ENCODE measurements at places on chromosomes 7 and 10.
A peak's percentile ranks its signal among the peaks of the same experiment; 100 is the strongest.

- no peak for DNase-seq
Observed at GRCh38 chr7:818031-818699, 14.1 kb upstream of the SUN1 start.

GRCh38 chr10:78953113-78953798 lies 115.5 kb upstream of the ZMIZ1 start:
- no peak for DNase-seq

GRCh38 chr7:2022737-2023250 lies 210.0 kb downstream of the MAD1L1 start:
- no peak for DNase-seq

DNA sequence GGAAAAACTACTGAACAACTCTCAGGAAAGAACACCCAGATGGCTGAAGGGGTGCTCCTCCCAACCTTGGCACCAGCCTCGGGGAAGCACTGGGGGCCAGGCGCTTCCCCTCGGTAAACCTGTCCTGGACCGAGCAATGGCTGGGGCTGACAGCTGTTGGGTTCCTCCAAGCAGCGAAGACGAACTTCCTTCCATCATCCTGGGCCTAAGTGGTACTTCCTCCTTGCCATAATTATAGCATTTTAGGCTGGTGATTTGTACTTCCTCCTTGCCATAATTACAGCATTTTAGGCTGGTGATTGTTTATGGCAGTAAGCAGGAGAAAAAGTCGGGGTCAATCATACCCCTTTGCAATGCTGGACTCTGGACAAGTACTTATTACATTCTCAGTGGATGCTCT lies 69.3 kb downstream of the MYOF start:
- DNase-seq = peak; percentile 35

DNA sequence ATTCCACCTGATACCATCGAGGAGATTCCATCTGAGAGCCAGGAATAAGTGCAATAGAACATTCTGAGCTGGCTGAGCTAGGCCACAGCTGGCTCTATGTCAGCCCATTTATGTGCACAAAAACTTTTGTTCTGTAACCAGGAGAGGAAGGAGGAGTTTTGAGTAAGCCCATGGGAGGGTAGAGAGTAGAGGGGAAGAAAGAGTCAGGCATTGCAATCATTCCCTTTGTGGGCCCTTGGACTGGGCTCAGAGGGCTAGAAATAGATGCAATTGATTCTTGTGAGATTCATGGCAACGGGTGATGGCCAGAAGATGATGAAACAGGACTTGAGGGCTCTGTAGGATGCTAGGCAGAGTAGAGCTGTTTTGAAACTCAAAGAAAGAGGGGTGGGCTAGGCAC lies 104.6 kb upstream of the KIF5B start:
- no peak for DNase-seq

DNA sequence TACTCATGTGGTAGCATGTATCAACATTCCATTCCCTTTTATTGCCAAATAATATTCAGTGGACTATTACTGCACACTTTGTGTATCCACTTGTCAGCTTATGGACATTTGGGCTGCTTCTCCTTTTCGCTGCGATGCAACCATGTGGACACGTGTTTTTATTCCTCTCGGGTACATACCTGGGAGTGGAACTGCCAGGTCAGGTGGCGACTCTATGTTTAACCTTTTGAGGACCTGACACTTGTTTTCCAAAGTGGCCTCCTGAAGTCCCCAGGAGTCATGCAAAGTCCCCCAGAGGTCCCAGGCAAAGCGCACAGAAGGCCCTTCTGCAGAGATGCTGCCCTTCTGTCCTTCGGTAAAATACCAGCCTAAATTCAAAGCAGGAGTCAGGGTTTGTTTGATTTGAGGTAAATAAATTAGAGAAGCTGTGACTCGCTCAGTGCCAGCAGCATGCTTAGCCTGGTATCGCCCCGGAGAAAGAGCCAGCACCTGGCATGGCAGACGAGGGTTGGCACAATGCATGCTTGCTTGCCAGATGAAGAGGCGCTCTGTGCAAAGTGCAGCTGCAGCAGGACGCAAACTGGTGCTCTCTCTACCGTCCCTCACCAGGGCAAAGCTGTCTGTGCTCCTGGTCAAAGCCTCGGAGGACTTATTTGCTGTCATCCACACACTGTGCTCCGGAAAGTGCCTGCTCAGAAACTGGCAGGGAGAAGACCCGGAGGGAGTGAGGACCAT lies 37.8 kb downstream of the HIPK2 start:
- peak; percentile 91 for DNase-seq

DNA sequence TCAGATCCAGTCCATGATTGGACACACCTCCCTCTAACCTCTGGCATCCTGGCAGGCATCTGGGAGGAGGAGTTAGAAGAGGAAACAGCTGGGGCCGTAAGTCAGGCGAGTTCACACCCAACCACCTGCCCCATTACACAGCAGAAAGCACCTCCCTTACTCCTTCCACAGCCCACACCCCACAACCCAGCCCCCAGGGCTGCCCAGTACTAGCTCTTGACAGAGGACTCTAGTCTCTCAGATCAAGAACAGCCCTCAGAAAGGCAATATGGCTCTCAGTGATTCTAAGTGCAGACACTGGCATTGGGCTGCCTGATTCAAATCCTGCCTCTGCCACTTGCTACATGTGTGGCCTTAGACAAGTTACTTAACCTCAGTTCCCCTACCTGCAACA lies 34.1 kb downstream of the KCNMA1 start:
- no peak for DNase-seq

- DNase-seq = no peak
Observed at GRCh38 chr10:51231754-51232153, 157.5 kb downstream of the PRKG1 start.

- DNase-seq = peak; percentile 20
Observed at GRCh38 chr7:16918288-16918895, 36.6 kb upstream of the AGR3 start.

DNA sequence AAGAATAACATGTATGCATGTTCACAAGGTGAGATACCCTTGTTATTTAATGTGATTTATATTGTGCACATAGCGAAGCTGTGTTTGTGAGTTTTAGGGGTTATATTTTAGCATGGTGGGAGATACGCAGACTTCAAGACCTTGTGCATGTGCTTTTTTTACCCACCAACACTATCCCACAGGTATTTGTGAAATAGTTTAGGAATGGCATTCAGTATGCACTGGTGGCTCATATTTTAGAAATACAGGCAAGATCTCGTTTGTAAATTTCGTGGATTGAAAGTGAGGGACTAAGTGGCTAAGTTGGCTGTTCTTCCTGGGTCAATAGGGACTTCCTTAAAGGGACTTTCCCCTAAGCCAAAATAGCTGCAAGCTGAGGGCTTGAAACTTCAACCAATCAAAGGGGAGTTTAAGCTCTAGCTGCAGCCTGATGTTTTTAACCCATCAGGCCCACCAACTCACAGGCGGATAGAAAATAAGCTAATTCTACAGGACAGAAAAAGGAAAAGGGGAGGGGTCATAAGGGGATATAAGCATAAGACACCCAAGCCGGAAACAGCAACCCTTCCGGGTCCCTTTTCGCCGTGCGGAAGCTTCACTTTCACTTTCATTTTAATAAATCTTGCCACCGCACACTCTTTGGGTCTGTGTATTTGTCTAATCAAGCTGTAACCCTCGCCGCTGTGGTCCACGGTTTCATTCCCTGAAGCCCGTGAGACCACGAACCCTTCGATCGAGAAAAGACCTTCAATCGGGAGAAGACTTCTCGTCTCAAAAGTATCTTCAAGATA lies 291.0 kb downstream of the GPR158 start:
- DNase-seq = no peak

DNA sequence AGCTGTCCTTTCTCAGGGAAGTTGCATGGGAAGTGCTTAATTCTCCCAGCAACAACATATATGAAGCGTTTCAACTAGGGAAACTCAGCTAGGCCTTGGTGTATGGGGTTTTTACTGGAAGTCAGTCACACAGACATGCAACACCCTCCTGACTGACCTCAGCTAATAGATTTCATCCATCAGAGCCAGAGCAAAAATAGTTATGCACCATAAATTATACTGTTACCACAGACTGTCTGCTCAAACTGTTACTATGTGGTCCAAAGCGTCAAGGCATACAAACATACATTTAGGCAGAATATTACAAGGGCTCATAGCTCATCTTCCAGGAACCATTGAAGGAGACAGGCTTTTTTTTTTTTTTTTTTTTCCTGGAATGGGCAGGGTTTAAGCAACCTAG lies 417.9 kb downstream of the ANKRD7 start:
- no peak for DNase-seq

DNA sequence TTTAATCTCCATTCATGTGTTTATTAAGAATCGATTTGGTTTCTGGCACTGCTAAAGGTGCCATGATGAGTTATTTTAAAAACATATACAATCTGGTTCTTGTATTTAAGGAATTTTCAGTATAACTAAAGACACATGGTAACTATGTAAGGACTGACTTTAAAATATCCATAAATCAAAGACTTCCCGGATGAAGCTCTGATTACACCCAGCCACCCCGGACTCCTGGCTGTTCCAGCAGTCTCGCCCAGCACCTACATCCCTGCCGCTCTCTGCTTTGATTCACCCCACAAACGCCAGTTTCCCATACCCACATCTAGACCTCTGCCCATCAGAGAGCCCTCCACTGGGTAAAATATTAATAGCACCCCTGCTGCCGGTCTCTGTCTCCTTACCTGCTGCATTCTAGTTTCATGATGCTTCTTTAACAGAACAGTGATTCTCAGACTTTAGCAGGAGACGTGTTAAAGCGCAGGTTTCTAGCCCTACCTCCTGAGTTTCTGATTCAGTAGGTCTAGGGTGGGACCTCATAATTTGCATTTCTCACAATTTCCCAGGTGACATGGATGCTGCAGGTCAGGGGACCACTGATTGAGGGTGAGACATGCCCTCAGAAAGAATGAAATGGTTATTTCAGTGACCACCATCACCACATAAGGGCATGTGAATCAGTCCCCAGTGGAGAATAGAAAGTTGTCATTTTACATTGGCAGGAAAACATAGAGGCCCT lies 185.7 kb downstream of the KIAA1217 start:
- no peak for DNase-seq

GRCh38 chr10:75180592-75180991 lies 30.0 kb upstream of the VDAC2 start:
- DNase-seq = no peak

- no peak for DNase-seq
Observed at GRCh38 chr10:106310596-106310995, 853.9 kb downstream of the SORCS1 start.

DNA sequence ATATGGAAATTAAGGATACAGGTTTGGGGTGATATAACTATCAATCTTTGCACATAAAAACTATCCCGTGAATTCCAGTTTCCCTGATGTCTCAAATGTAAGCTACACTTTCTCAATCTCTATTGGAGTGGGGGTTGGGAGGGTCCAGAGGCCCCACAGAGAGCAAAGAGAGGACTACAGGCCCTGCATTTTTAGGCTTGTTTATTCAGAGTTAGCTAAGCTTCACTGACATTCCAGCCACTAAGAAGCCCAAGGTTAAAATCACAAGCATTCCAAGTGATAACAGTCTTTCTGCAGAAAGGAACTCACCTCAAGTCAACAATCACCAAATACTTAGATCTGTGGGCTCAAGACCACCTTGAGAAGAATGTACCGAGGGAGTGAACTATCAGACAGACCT lies 31.6 kb upstream of the LAMB1 start:
- DNase-seq = no peak

- no peak for DNase-seq
Observed at GRCh38 chr7:134120405-134120804, 6.7 kb upstream of the LRGUK start.

DNA sequence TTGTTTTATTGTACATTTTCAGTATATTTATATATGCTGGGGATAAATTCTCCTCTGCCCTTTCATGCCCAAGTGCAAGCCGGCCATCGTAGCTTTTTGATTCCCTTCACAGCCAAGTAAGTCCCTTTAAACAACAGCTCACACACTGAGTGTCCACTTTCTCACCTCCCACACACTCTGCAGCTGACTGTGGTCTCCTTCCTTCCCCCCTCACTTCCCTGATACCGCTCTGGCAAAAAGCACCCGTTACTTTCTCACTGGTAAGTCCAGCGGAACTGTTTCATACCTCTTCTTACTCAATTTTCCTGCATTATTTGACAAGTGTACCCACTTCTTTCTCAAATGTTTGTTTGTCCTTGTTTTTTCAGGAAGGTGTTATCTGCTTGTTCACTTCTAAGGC lies 35.2 kb downstream of the MGAM start:
- DNase-seq = no peak

DNA sequence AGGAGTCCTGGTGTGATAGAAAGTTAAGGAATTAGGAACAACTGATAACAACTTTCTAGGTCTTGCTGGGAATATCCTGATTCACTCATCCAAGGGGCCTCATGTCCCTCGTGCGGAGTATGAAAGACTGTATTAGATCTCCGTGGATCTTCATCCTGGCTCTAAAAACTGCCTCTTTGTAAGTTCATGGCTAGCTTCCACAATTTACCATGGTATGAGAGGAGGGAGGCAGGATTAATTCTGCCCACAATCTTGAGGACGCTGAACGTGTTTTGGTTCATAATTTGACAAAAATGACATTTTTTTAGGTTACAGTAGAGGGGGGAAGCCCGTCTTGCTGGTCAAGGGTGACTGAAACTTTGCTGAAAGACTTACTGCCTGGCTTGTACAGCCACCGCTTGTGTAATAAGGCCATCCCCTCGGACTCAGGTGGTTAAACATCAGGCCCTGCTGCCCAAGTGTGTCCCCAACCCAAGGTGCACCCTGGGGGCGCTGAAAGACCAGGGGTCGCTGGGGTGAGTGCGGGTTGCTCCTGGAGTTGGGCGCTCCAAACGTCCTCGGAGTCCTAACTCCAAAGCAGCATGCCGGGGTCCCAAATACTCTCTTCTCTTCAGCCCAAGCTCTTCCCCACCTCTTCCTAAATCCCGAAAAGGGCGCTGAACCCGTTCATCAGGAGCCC lies 733 bp downstream of the HIBADH start:
- peak; percentile 52 for DNase-seq

GRCh38 chr10:110357252-110357780 lies 52.6 kb upstream of the SMNDC1 start:
- DNase-seq = no peak

DNA sequence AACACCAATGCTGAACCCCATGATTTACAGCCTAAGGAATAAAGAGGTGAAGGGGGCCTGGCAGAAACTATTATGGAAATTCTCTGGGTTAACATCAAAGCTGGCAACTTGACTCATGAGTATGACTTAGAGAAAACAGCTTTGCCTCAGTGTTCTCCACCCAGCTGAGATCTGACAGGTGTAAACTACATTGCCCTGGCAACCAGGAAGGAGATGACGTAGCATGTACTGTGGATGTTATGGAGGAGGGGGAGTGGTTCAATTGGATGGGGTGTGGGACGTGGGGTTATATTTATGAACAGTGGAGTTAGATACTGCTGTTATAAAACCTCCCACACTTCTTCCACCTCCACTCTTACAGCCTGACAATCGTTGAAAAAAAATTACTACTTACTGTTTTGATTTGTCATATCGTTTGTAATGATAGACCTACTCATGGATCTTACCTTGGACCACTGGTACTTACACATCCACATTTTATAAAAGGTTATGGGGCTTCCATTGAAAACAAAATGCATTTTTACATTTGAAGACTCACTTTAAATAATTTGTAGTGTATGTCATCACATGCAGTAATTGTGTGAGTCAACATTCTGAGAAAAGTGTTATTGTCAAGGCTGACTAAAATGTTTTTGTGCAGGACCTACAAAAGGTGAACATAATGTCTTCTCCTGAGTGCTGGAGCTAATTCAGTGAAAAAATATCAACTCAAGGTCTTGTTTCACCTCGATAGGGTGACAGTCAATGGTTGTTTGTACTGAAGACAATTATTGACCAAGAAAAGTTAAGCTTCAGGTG lies 6.4 kb downstream of the OR2F1 start:
- DNase-seq = no peak

- DNase-seq = no peak
Observed at GRCh38 chr7:50696810-50697582, 85.7 kb downstream of the GRB10 start.
